ENCODE measurements at places on chromosomes 7 and 10. TPM values are rescaled to one million over a fixed set of nuclear protein-coding genes. Genes with fewer than 3 reads are reported as not detected.
A peak's percentile ranks its signal among the peaks of the same experiment; 100 is the strongest.

EFCAB10 gene
- total RNA-seq: not detected

TAS2R41 gene
- 0.31 TPM for total RNA-seq

EBLN1 gene
- not detected for total RNA-seq

CFAP46 gene
- total RNA-seq: 0.41 TPM

CREM gene
- 67.6 TPM for total RNA-seq

PHYHIPL gene
- total RNA-seq: 0.31 TPM

LRIT1 gene
- not detected for total RNA-seq

IRF5 gene
- 1.2 TPM for total RNA-seq

SLIT1 gene
- total RNA-seq: 0.72 TPM

GNG11 gene
- total RNA-seq: 31.6 TPM

SPDYE2 gene
- not detected for total RNA-seq

PTPRZ1 gene
- 31.5 TPM for total RNA-seq

CRTAC1 gene
- 2.6 TPM for total RNA-seq

PODXL gene
- total RNA-seq: 43.7 TPM

DNA sequence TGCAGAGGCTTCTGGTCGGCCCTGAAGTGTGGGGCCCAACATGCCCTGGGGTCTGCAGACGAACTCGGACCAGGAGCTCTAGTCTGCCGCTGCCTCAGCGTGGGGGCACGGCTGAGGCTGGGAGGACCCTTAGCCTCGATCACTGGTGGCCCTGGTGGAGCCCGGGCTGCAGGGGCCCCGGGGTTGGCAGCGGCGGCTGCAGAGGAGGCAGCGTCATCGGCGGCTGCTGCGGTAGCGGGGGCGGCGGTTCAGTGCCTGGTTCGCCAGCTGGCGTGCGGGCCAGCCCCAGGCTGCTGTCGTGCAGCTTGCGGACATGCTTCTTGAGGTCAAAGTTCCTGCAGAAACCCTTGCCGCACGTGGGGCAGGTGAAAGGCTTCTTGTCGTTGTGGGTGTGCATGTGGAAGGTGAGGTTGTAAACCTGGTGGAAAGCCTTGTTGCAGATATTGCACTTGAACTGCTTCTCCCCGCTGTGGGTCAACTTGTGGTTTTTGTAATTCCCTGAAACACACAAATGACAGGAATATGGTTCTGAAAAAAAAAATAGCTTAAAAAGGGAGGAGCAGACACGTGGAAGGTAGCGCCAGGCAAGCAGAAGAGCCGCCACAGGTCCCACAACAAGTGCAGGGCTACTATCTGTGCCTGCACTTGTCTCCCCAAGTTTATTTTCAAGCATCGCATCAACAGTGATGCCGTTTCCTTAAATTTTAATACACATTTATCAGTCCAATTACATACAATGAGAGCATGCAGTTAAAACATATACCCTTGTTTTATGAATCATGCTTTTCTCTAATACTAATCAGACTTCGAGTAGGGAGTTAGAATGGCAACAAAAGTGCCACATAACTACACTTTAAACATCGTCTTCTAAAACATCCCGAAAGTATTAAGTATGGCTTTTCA lies 2.4 kb downstream of the FEZF1 start:
- peak; percentile 30 for DNase-seq

DNA sequence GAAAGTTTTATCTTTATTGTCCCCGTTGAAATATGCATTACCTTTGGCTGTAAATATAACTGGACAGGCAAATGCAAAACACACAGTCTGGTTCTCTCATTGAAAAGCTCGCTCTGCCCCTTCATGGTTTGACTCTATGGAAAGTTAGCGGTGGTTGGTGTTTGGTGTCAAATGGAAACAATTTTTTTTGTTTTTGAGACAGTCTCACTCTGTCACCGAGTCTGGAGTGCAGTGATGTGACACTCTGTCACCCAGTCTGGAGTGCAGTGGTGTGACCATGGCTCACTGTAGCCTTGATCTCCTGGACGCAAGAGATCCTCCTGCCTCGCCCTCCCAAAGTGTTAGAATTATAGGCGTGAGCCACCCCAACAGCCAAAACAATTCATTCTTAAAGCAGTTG lies 149.7 kb downstream of the LRRC4 start:
- DNase-seq: no peak

- no peak for DNase-seq
Measured at GRCh38 chr7:29109358-29109757, 37.0 kb downstream of the CPVL start.

GRCh38 chr7:33806298-33807154 lies 98.8 kb upstream of the BMPER start:
- no peak for DNase-seq

- DNase-seq: peak; percentile 67
Measured at GRCh38 chr10:74145133-74145532, 5.5 kb downstream of the AP3M1 start.

- no peak for DNase-seq
Measured at GRCh38 chr10:48799341-48800006, 114.8 kb downstream of the WDFY4 start.

DNA sequence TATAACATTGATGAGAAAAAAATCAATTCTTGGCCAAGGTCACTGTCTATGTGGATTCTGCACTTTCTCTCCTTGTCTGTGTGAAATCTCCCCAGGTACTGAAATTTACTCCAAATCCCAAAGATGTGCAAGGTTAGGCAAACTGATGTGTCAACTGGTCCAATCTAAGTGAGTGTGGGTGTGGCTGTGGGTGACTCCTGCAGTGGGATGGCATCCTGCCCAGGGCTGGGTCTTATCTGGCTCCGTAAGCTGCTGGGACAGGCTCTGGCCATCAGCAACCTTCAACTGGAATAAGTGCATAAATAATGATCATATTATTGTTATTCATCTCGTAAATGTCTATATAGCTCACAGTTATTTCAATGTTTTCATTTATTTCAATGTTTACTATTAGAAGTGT lies 79.3 kb downstream of the JCAD start:
- no peak for DNase-seq

GRCh38 chr7:33075818-33076518 lies 13.4 kb upstream of the NT5C3A start:
- no peak for DNase-seq

GRCh38 chr7:47503281-47503680 lies 78.6 kb downstream of the TNS3 start:
- DNase-seq: peak; percentile 65

DNA sequence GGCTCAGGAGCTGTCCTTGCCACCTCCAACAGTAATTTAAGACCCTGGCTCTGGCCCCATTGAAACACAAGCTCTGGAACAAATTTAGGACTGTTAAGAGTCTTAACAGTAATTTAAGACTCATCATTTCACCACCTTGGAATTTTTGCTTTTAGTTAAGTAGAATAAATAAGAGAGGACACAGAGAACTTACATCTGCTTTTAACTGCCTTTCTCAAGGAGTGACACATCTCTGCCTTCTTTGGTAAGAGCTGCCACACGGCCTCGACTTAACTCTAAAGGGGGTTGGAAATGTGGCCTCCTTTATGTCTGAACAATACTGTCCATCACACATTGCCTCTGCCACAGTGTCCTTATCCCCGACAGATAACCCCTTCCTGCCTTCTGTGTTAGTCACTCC lies 77.9 kb downstream of the HERPUD2 start:
- DNase-seq: peak; percentile 25

- DNase-seq: no peak
Measured at GRCh38 chr10:88652616-88653015, 11.6 kb upstream of the LIPF start.

DNA sequence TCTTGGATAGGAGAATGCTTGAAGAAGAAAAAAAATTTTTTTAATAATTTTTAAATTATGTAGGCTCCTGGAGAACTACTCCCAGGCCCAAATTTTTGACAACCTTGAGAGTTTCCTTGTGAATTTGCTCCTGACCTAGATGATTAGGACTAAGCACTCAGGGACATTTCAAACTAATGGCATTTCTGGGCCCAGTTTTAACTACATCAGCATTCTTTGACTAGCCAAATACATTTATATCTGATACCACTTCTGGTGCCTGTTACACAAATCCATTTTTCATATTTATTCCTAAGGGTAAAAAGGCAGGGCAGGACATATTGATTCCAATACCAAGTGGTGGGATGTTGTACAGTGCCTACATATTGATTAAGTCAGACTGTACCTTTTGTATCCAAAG lies 60.8 kb upstream of the CC2D2B start:
- no peak for DNase-seq

DNA sequence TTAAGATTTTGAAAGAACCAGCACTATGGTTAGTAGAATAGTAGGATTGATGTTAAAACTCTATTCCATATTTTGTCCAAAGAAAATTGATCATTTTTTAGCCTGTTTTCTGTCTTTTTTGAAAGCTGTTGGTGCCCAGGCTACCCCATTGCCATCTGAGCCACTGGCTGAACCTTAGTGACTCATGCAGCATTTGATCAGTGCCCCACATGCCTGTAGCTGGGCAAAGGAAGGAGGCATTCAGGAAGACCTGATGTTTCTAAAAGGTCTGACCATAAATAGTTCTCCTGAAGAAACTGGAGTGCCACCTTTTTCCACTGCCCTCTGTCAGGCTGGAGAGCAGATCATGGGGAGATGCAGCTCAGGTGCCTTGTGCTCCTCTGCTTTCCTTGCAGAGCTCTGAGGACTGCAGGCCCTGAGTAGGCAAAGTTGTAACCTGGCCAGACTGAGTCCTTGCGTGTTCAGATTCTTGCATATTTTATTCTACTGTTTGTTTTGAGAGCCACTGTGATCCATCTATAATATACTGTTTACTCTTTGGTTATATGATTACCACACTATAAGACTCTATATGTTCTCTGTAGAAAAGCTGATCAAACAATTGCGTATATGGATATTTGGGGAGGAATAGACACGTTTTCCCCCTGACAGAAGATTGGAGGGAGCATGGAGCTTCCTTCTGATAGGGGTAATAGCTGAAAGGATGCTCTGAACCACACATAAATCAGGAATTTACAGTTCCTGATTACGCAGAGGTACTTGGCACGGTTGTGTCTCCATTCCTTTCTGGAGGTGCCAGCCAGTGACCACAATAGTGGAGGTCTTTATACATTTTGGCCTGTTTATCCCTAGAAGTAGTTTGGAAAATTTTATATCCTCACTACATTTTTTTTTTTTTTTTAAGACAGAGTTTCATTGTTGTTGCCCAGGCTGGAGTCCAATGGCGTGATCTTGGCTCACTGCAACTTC lies 48.9 kb upstream of the GJD4 start:
- no peak for DNase-seq

GRCh38 chr7:7548407-7548806 lies 12.7 kb upstream of the COL28A1 start:
- no peak for DNase-seq

- DNase-seq: peak; percentile 17
Measured at GRCh38 chr7:131026297-131027000, 292.4 kb upstream of the KLF14 start.

- no peak for DNase-seq
Measured at GRCh38 chr7:26584326-26584725, 280.1 kb downstream of the SKAP2 start.

- no peak for DNase-seq
Measured at GRCh38 chr10:13942035-13942434, 355.3 kb downstream of the PRPF18 start.

DNA sequence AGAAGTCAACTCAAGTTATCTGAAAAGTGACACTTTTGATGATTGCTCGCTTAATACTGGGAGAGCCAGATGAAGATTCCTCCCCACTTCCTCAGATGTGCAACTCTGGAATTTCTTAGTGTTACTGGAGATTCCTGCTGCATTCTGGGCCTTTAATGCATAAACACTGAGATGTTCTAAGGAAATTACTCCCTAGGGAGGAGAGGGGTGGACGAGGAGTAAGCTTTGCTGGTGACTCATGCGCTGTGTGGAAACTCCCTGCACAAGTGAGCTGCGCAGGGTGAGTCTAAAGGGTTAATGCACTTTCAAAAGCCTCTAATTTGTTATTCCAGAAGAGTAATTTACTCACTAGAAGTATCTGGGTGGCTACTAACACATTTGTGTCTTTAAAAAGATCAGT lies 46.3 kb downstream of the EGFR start:
- DNase-seq: no peak

GRCh38 chr10:124423813-124424212 lies 5.1 kb upstream of the OAT start:
- DNase-seq: no peak

- DNase-seq: no peak
Measured at GRCh38 chr10:102963756-102964025, 45.6 kb downstream of the CNNM2 start.

DNA sequence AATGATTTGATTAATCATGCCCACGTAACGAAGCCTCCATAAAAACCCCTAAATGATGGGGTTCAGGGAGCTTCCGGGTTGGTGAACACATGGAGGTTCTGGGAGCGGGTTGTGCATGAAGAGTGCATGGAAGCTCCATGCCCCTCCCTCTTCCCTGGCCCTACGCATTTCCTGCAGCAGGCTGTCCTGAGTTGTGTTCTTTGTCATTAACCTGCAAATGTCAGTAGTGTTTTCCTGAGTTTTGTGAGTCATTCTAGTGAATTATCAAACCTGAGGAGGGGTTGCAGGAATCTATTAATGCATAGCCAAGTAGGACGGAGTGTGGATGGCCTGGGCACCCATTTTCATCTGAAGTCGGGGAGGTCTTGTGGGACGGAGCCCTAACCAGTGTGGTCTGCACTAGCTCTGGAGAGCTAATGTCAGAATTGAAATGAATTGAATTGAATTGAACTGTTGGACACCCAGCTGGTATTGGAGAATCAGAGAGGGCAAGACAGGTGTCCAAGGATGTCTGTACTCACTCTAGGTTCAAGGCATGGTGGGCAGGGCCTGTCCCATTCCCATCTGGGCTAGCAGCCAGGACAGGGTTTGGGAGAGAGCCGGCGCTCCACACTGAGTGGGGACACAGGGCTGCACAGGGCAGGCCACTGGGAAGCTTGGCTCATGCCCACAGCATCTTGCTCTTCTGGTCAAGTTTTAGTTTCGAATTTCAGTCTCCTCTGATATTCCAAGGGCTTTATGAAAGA lies 22.3 kb upstream of the ARHGAP22 start:
- no peak for DNase-seq

DNA sequence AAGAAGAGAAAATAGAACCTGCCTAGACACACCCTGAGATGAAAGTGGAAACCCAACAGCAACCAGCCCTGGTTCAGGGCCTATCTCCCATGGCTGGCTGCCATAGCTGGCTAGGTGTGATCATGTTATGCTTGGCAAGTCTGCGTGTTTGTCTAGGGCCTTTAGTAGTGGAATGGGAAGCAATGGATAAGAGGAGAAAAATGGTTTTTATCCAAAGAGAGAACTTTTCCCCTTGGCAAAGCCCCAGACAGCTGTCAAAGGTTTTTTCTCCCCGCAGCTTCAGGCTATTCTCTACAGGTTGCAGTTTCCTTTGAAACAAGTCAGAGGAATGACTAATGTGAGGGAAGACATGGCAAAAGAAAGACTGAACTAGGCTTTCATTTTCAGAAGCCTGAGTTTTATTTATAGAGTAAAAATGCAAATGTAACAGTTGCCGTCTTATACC lies 161.5 kb downstream of the SEMA3D start:
- DNase-seq: peak; percentile 44

All from tongue (tissue), 3 donors.